ENCODE measurements at places on chromosomes 7 and 10.

- no peak for DNase-seq
Measured at GRCh38 chr7:133003052-133003910, 78.6 kb downstream of the CHCHD3 start.

DNA sequence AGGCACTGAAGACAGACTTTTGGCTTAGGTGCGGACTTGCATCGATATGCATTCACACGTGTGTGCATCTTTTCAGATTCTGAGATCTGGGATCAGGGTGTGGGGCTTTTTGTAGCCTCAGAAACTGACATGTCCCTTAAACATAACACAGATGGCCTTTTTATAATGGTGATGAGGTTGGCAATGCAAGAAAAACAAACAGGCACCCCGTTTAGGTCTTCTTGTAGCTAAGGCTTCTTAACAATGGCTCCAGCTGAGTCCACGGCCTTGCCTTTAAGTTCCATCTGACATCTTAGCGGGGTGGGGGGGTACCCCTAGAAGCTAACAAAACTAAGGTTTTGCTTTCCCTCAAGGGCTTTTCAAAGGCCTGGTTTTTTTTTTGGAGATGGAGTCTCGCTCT lies 146.3 kb downstream of the PRPF18 start:
- DNase-seq: no peak

DNA sequence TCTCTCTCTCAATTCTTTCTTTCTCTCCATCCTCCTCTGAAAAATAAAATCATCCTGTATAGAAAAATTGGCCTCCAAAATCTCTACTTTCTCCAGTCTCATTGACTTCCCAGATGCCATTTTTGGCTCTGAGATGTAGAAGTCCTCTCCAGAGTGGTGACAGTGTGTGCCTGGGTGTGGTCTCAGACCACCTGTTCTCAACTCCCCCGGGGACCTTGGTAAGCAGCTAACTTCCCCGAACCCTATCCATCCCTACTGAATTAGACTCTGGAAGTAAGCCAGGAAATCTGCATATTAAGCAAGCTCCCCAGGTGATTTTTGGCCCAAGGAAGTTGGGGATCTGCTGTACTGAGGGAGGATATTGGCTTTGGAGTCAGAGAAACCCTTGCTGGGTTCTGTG lies 120.5 kb downstream of the WDR11 start:
- DNase-seq: no peak

DNA sequence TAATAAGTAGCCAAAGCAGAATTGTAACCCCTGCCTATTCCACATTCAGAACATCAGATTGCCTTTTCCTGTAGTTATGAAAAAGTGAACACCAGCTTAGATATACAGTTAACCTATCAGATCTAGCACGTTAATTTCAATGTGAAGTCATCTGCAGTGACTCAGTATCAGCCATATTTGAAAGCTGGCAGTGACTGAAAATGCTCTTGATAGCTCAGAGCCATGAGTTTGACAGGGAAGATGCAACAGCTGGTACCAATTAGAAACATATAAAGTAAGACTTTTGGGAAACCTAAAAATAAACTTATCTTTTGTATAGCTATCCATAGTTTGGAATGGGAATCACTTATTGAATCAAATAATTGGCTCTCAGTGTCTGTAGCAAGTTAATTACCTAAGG lies 284.1 kb upstream of the NPSR1 start:
- DNase-seq: no peak

GRCh38 chr10:126301701-126302475 lies 86.4 kb downstream of the ADAM12 start:
- DNase-seq: no peak

GRCh38 chr7:82263920-82264782 lies 179.4 kb downstream of the CACNA2D1 start:
- no peak for DNase-seq

DNA sequence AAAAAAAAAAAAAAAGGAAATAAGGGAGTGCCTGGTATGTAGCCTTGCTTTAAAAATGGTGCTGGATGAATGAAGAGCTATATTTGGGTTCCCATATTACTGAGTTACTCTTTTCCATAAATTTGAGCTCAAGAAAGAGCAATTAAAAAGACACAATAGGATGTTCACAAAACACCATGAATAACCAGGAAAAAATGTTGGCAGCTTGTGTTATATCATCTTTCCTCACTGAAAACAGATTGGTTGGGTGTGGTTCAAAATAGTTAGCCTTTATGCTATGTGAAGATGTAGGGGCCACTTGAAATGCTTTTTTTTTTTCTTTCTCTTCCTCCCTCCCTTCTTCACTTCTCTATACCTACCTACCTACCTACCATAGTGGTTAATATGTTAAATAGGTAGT lies 256.9 kb downstream of the STK31 start:
- DNase-seq: no peak

- no peak for DNase-seq
Measured at GRCh38 chr7:125924037-125924436, 994.4 kb upstream of the POT1 start.

DNA sequence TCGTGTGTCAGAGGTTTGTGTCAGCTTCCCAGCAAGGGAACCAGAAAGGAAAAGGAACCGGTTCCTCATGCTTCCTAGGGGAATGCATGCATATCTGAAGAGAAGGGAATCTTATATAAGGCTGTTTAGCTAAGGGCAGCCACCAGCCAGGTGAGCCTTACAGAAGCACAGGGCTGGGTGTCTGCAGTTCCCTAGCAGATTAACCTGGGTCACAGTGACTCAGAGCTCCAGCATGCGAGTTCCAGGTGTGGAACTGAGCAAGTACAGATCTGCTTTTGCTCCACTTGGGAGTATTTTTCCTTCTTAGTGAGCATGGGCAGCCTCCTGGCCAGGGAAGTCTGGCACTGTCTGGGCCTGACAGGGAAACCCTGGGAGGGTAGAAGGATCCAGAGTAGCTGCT lies 957 bp upstream of the ANKRD2 start:
- DNase-seq: no peak

DNA sequence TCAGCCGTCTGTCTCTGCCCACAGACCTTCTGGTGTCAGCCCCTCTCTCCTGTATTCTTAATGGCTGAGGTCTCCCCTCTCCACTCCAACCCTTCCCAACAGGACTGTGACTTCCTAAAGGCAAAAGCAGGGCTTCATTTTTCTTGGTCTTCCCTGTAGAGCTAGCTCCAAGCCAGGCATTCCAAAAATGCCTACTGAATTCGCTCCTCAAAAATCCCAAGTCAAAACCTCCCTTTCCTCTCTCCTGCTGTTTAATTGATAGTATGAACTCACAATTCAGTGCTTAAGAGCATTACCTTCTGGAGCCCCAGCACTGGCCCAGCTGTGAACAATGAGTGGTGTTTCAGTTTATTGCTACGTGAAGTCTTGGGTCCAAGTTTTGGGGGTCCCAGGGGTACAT lies 628.4 kb downstream of the PARD3 start:
- no peak for DNase-seq

- DNase-seq: no peak
Measured at GRCh38 chr10:80158598-80159127, 26.1 kb downstream of the PLAC9 start.

DNA sequence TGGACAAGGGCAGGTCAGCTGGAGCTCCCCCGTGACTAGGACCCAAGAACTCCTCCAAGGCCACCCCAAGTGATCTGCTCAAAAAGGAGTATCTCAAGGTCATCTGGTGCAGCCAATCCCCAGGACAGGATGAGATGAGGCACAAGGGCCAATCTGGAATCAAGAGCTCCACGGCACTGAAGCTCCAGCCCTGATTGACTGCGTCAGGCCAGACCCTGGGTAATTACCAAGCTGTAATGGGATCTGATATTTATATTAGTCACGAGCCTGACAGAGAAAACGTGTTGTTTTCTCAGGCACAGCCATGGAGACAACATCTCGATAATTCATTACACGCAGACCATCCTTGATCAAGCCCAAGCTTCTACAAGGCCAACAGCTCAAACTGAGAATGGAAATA lies 4.2 kb downstream of the KCNMA1 start:
- no peak for DNase-seq

DNA sequence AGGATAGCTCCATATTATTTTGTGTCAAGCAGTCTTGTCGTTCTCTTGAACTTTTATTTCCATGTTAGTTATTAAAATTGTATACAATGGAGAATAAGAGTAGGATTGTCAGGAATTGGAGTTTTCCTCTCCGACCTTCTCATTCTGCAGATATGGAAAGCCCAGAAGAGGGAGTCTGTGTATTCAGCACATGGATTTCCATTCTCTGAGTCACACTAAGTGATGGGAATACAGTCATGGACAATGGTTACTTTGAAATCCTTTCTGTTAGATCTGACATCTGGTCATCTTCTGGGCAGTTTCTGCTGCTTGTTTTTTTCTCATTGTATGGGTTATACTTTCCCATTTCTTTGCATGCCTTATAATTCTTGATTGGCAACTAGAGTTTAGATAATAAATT lies 5.0 kb upstream of the TASOR2 start:
- no peak for DNase-seq

- DNase-seq: no peak
Measured at GRCh38 chr10:104906112-104906511, 265.0 kb downstream of the SORCS3 start.

GRCh38 chr7:43302773-43303460 lies 190.5 kb downstream of the HECW1 start:
- no peak for DNase-seq

DNA sequence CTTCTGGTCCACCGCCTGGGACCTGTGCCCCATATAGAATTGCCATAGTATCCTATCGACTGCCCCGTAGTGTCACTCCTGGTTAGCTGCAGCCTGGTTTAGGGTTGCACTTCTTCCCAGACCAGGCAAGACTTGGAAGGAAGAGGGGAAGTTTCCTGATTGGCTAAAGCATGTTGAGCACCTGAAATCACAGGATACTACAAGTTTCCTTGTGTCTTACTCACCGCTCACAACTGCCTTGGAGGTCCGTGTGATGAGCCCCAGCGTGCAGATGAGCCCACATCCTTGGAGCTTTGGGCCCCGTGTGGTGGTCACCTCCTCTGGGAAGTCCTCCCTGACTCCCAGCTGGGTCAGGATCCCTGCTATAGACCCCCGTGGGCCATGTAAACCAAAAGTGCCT lies 73.9 kb upstream of the GTF2I start:
- no peak for DNase-seq

GRCh38 chr10:31343009-31343408 lies 24.0 kb downstream of the ZEB1 start:
- DNase-seq: no peak

DNA sequence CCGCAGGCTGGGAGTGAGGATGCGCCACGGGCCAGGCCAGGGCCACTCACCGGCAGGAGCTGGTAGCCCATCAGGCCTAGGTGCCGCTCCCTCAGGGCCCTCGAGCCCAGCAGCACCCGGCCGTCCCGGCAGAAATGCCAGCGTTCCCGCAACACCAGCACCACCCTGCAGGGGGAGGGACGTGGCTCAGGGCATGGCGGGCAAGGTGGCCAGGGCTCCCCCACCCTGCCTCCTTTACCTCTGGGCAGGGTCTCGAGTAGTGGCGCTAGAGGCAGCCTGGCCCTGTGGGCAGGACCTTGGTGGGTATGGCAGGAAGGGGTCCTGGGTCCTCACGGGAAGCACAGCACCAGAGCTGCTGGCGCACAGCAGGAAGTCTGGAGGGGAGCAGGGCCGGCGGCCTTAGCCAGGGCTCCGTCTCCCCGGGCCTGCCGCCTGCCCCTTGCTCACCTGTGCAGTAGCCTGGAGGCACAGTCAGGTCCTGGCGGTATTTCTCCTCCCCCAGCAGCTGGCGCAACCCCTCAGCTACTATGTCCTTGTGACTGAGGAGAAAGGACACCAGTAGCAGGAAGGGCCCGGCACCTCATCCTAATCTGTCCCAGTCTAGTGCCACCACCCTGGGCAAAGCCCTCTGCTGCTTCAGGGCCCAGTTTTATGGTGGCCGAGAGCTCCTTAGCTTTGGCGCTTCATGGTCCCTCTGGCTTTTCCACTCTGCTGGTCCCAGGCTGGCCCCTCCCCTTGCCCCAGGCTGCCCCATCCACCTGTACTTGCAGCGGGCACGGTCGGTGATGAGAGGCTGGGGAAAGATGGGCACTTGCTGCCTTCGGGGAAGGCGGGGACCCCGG lies 3.5 kb downstream of the FASTK start:
- DNase-seq: no peak

DNA sequence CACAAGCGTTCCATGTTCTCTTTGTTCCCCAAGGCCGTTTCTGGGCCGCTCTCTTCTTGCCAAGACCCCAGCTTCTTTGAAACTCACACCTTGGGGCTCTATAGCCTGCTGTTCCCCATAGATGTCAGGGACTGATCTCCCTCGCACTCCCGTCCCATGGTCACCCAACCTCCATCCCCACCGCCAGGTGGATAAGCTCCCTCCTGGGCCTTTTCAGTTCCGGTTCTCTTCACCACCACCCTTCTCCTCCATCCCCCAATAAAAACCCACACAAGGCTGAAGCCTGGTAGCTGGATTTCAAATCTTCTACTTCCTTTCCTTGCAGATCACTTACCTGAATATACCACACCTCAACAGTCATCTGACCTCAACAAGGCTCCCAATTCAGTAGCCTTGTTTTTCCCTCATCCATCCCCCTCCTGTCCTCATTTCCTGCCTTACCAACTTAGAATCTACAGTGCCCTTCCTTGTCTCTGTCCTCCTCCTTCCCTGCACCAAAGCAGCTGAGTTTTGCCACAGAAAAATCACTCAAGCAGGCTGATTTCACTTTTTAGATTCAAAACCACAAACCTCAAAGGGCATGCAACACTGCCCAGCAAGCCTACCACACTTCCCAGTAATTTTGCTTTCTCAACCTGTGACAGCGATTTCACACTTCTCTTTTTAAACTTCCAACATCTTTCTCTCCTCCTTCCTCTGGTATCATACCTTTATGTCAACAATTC lies 7.7 kb downstream of the SLC37A3 start:
- DNase-seq: no peak

- DNase-seq: no peak
Measured at GRCh38 chr10:86160890-86161585, 205.6 kb downstream of the GRID1 start.

GRCh38 chr10:43689955-43690771 lies 41.5 kb upstream of the ZNF32 start:
- DNase-seq: peak; percentile 33

- DNase-seq: no peak
Measured at GRCh38 chr7:12764458-12764891, 77.0 kb downstream of the ARL4A start.

Data from activated CD8-positive, alpha-beta memory T cell treated with anti-CD3 and anti-CD28 coated beads for 1 hour (primary cell).